ENCODE measurements at places on chromosomes 13 and 19. TPM values are rescaled to one million over a fixed set of nuclear protein-coding genes. Genes with fewer than 3 reads are reported as not detected.

Gene SRRM5
- 0.39 TPM for total RNA-seq

Gene CDX2
- not detected for total RNA-seq

Gene SHD
- total RNA-seq = not detected

Gene WTIP
- 0.25 TPM for total RNA-seq

Gene ICAM3
- 234 TPM for total RNA-seq

Gene PLA2G4C
- 5.5 TPM for total RNA-seq

Gene CABP5
- not detected for total RNA-seq

Gene DAND5
- total RNA-seq = 0.24 TPM

Gene PRTN3
- not detected for total RNA-seq

Gene UBE2L5
- not detected for total RNA-seq

Gene ANGPTL8
- not detected for total RNA-seq

Gene CTU1
- total RNA-seq = 9.9 TPM

Gene SUGP1
- 63.3 TPM for total RNA-seq

Gene LILRB4
- not detected for total RNA-seq

Gene MYO16
- not detected for total RNA-seq

Gene NBEA
- 0.31 TPM for total RNA-seq
